ENCODE measurements at places on chromosomes 4 and X.

DNA sequence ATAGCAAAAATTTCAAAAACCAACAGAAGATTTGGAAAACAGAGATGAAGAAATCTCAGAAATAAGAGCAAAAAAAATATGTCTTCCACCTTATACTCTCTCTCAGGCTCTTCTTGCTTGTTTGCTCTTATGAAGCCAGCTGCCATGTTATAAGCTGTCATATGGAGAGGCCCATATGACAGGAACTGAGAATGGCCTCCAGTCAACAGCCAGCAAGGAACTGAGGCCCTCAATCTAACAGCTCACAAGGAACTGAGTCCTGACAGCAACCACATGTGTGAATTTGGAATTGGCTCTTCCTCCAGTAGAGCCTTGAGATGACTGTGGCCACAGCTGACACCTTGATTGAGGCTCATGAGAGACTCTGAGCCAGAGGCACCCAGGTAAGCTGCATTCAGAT is 51.3 kb upstream of the MAOA start:
- no peak for DNase-seq

GRCh38 chr4:130432289-130432688 is 1336.3 kb downstream of the C4orf33 start:
- no peak for DNase-seq

GRCh38 chr4:1248245-1249147 is at the start of gene CTBP1:
TSS of gene CTBP1 (minus strand) at chr4:1249130. CDS start at chr4:1241331, 7,799 bp downstream.
- peak; percentile 83 for DNase-seq

- no peak for DNase-seq
Measured at GRCh38 chrX:152895724-152896420, 2.0 kb upstream of the ZNF185 start.

- DNase-seq: no peak
Measured at GRCh38 chr4:12053556-12053955, 624.9 kb upstream of the HS3ST1 start.

DNA sequence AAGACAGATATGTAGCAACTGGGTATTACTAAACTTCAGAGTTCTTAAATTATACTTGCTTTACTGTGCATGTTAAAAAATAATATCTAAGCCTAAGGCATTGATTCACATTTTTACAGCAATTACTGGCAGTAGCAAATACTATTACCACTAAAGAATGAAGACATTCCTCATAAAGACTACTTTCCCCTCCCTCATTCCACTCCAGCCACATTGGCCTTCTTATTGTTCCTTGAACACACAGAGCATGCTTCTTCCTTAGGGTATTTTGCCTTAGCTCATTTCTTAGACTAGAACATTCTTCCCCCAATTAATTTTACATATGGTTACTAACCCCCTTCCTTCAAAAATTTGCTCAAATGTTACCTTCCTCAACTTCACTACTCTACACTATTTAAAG is 717.0 kb downstream of the CCSER1 start:
- DNase-seq: no peak

- DNase-seq: no peak
Measured at GRCh38 chr4:78244705-78245485, 187.8 kb downstream of the FRAS1 start.

DNA sequence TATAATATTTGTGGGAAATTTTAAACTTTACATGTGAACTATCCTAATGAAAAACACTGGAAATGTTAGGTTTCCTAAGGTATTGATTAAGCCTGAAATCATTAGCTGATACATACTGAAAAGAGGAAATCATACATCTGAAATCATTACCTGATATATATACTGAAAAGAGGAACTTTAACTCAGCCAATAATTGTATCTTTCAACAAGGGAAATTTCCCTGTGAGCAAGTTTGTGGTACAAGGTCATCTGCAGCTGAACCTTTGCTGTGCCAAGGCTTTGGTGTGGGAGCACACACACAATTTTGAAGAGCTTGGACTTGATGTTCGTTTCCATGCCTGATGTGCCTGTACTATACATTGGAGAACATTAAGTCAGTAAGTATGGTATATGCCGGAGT is 131.9 kb upstream of the USP9X start:
- DNase-seq: no peak

GRCh38 chrX:44874420-44875184 is 1.6 kb downstream of the KDM6A start:
- peak; percentile 36 for DNase-seq

- DNase-seq: no peak
Measured at GRCh38 chrX:136176399-136176825, 29.1 kb downstream of the FHL1 start.

DNA sequence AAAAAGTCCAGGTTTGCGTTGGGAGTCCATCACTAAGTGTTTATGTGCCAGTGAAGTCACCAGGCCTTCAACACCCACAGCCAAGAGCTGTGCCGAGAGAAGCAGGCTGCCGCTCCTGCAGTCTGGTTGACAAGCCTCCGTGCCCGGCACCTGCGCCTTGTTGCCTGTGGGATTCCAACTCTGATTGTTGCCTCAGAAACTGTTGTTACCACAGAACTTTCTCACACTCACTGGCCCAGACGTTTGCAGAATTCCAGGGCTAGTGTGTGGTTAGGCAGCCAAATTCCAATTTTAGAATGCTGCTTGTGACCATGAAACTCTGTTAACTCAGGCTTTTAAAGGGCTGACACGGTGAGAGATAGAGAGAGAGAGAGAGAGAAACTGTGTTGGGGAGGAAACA is 119.5 kb upstream of the LIMCH1 start:
- peak; percentile 74 for DNase-seq

GRCh38 chr4:102247041-102247440 is 98.2 kb downstream of the SLC39A8 start:
- DNase-seq: no peak

GRCh38 chrX:114717921-114718320 is 134.0 kb downstream of the HTR2C start:
- no peak for DNase-seq

DNA sequence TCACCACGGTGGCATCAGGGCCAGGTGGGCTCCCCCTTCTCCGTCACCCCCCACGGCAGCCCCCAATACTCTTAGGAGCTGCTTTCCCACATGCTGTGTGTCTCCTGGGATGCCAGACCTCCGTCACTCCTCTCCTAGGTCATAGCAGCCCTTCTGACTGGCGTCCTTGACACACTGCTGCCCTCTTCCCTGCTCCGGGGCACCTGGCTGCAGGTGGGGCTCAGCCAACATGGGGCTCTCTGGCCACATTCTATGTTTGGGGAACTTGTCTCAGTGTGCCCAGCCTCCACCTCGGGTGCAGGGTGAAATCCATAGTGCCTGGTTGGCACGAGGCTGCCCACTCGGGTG is 13.8 kb downstream of the TMEM175 start:
- no peak for DNase-seq

- DNase-seq: no peak
Measured at GRCh38 chrX:39899856-39900776, 197.6 kb downstream of the BCOR start.

GRCh38 chr4:80312124-80312523 is 23.4 kb upstream of the CFAP299 start:
- no peak for DNase-seq

- DNase-seq: no peak
Measured at GRCh38 chrX:153631907-153632594, 15.0 kb upstream of the DUSP9 start.

DNA sequence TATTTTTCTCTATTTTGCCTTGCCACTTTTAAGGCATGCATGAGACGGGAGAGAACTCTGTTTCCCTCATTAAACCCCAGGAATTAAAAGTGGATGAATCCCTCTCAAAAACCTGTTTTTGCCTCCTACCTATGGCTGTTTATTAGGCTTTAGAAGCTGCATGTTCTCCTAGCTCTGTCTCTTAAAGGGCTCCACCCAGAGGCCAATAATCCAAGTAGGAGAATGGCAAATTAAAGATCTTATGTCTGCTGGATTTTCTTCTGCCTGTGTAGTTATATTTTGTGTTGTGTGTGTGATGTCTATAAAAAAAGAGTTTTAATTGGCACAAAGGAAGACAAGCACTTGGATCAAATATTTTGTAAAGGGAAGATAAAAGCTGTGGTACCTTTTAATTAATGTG is 32.4 kb downstream of the MAGEC1 start:
- DNase-seq: no peak

- no peak for DNase-seq
Measured at GRCh38 chrX:78979789-78980464, 34.7 kb downstream of the P2RY10 start.

GRCh38 chrX:32397562-32398216 is 813.7 kb downstream of the DMD start:
- DNase-seq: no peak

DNA sequence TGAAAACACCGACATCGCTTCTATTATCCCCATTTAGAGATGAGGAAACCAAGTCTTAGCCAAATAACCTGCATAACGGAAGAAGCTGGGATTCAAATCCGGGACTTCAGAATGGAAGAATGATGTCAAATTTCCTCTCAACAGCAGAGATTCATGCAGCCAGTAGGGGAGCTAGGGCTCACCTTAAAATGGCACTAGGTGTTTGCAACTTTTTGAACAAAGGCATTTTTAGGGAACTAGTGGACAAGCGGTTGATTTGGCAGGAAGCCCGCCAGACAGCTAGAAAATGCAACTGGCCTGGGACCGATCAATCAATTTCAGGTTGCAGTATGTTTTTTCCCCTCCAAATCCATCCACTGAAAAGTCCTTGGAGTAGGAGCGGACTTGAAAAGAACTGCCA is 224.2 kb downstream of the PTTG2 start:
- DNase-seq: no peak

DNA sequence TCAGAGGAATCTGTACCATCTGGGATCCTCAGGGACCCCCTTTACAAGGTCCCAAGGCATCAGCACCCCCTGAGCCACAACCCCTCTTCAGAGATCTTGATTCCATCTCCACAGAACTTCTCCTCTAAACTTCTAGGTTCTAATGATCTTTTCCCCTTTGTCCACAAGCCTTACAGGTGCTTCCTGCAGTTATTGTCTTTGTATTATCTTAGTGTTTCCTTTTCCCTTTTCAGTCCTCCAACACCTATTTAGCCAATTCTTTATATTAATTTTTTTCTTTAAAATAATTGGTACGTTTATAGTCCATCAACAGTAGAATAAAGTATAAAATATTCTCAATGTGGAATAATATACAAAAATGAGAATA is 35.2 kb upstream of the FAM241A start:
- no peak for DNase-seq

- DNase-seq: no peak
Measured at GRCh38 chr4:14566518-14566917, 435.8 kb upstream of the CPEB2 start.

DNA sequence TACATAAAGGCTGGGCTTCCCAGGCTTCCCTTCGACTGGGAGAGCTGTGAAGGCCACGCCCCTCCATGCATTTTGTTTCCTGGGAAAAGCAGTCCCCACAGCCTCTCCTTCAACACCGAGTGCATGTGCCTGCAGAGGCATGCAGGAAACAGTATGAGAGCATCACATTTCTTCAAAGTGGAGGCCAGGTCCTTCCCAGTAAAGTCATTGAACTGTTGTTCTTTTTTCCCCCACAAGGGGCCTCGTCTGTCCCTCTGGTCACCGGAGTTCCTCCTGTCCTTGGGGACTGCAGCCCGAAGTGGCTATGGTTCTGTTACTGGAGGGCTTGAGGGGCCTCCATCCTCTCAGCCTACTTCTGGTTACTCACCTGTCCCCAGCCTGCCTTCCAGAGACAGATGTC is 56.0 kb downstream of the RAI2 start:
- DNase-seq: no peak

DNA sequence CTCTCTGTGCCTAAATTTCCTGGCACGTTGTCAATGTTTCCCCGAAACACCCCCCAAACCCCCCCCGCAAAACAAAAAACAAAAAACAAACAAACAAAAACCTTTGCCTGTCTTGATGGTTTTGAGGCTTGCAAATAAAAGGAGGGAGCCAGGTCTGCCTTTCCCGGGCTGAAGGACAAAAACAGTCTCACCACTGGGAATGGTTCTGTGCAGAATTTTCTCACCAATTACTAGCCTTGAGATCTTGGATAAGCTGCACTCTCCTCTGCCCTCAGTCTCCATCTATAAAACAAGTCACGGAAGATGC is 15.5 kb downstream of the NKX3-2 start:
- DNase-seq: no peak

DNA sequence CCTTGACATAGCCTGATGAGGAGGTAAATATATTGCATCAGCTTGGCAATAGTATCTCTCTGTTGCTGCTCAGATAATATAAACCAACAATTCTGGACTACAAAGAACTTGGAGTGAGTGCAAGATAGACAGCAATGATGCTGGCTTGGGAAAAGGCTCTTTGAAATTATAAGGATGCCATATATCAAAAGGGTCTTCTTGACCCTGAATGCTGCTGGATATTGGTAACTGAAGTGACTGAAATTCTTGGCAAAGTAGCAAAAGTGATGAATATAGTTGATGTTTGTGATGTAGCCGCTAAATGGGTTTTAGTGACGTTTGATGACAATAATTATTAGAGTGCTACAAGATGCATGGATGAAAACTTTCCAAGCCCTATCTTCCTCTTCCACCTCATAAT is 1391.6 kb downstream of the ADGRL3 start:
- DNase-seq: no peak

DNA sequence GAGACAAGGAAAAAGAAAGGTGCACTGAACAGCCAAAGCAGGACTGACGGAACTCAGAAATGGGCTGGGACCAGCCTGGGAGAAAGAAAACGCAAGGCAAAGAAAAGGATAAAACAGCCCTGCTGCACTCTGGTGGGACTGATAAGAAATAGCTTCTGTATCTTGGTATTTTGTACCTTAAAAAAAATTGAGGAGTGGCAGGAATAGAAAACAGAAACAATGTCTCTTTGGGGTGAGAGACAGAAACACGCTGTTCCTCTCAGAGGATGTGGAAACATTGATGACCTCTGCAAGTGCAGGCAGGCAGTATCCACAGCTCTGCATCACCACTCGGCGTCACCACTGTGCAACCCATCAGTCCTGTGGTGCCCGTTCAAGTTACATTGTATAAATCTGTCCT is 152.5 kb upstream of the SPRY1 start:
- peak; percentile 62 for DNase-seq

DNA sequence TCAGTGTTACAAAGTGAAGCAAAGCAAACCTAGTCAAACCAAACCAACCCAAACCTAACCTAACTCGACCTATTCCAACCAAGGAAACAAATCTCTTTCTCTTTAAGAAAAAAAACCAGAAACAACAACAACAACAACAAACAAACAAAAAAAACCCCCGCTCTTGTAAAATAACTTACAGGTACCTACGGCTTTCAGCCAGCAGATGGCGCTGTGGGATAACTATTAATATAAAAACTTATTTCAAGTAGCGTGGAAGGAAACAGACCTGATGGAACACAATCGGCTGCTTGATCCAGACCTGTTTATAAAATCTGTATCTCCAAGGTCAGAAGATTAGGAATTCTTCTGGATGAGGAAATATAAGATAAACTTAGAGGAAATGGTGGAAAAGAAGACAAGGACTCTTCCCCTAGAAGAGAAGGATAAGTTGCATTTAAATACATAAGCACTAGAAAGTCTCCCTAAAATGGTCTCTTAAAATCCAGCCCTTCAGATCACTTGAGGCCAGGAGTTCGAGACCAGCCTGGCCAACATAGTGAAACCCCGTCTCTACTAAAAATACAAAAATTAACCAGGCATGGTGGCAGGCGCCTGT is 34.4 kb upstream of the CDKL5 start:
- DNase-seq: peak; percentile 61

- DNase-seq: no peak
Measured at GRCh38 chrX:14936561-14936960, 63.3 kb downstream of the MOSPD2 start.
